CD4-positive, alpha-beta T cell (primary cell): ENCODE measurements at places on chromosomes 3 and 15.

- DNase-seq, result no peak
Observed at GRCh38 chr15:79965846-79966630, 5.0 kb downstream of the BCL2A1 start.

GRCh38 chr3:154517404-154517803 is 87.4 kb upstream of the GPR149 start:
- no peak for DNase-seq

DNA sequence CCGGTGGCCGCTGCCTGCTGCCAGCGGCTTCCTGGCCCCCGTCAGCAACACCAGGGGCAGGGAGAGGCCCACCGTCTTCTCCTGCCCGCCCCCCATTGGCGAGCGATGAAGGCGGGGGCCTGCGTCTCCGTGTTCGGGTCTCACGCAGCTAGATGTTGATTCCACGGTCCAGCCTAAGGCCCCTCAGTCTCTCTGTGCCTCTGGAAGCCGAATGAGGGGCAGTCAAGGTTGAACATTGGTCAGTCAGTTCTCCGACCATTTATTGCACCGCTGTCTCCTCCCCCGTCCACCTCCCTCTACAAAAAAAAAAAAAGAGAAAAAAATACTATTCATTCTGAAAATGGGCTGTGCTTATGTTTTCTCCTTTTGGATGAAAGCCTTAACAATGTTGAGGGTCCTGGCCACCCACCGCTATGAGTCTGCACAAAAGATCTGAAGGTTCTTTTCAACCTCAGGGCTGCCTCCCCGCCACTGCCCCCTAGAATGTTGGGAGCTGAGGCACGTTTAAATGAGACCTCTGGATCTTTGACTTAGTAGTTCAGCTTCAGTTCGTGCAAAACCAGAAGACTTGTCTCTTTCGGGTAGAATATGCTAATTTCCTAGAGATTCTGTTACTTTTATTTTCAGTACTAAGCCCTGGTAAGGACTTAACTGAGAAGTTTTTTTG is 736 bp downstream of the IREB2 start:
- DNase-seq, result no peak

DNA sequence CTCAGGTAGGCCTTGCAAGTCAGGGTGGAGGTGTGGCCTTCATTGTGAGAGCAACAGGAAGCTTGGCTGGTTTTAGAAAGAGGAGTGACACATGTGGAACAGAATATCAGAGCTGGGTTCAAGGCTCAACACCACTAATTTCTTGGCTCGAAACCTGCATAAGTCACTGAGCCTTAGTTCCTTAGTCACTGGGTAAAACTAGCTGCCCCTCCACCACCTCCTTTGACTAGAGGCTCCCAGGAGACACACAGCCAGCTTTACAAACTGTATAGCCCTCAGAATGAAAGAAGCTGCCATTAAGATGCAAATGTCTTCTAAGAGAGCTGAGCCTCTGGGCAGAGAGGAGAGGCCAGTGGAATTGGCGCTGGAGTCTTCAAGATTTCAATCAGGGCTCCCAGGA is 67.7 kb downstream of the CERS3 start:
- no peak for DNase-seq

GRCh38 chr3:51944451-51945021 is 2.4 kb downstream of the PARP3 start:
- DNase-seq, result no peak

DNA sequence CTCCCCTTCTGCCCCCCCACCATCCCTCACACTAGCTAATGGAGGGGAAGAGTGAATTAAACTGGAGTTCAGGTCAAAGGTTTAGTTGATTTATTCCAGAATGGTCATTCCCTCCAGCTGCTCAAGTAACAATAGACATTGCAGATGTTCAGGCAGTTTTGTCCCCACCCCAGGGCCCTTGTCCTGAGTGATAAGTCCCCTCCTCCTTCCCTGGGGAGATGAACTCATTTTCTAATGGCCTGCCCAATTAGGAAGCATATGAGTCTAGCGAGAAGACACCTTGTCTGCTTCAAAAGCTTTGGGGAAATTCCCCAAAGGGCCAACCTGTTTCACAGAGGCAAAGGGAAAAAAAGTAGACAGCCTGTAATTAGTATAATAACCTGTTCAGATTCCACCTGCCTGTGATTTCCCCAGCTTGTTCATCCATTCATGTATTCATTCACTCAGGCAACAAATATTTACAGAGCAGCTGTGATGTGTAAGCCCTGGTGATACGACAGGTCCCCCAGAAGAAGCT is 165.3 kb downstream of the SHQ1 start:
- DNase-seq, result no peak

DNA sequence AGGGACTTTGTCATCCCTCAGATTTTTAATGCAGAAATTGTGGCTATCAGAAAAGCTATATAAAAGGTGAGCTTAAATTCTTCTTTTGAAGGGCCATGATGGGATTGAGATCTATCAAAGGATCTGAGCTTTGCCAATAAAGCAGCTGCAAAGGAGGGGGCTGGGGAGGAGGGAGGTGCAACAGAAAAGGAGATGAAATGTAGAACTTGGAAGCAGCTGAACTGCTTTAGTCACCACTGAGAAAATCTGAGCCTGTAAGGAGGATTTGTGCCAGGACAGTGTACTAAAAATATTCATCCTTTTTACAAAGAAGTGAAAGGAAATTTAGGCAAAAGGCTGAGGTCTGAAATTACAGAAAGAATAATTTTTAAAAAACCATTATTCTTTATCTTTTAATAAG is 10.4 kb downstream of the TSPAN3 start:
- no peak for DNase-seq
